Activated CD4-positive, alpha-beta T cell treated with anti-CD3 and anti-CD28 coated beads, Interleukin-2, amount 10 ng/mL, durations not matched to agents 24 days and 14 days (primary cell): ENCODE measurements at places on chromosomes 3 and 15. TPM values are rescaled to one million over a fixed set of nuclear protein-coding genes. Genes with fewer than 3 reads are reported as not detected.

The MME gene
- not detected in 2 replicates for total RNA-seq

DNA sequence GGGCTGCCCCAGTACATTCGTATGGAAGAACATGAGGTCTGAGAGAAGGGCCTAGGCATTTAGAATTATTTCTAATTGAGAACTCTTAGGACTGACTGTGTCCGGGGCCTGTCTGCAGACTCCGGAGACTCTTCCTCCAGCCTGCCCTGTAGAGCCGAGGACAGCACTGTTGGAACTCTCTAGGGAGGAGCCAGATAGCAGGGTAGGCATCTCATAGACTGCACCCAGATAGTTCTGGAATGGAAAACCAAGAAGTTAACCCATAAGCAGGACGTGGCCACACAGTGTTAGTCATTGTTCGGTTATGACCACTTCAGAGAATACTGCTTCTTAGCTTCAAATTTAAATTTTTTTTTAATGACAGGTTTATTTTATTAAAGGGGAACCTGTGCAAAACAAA is 59.5 kb downstream of the SNRK start:
- peak overlapping the region; percentile 90 for H3K27ac ChIP-seq
- H3K27me3 ChIP-seq, result no peaks in the 10 kb centered on the region
- peaks cover 84% of the 10 kb centered on the region for H3K36me3 ChIP-seq
- no peak for DNase-seq
- peaks cover 60% of the 10 kb centered on the region for H3K4me1 ChIP-seq
- H3K4me3 ChIP-seq, result peak overlapping the region; percentile 61

DNA sequence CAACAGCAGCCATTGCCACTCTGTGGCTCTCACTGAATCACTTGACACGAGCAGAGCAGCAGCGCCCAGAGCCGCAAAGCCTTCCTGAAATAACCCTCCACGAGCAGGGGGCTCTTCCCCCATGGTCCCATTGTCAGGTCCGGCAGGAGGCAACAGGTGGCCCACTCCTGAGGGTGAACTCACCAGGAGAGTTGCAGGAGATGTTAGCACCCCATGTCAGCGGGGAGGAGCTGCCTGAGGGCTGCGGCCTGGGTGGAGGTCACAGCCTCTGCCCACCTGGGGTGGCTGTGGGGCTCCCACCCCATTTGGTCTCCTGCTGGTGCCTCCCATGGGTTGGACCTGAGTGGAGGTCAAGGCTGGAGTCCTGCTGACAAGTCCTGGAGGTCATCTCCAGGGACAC is 12.3 kb upstream of the C3orf22 start:
- no peaks in the 10 kb centered on the region for H3K36me3 ChIP-seq
- H3K27me3 ChIP-seq, result peaks cover 2% of the 10 kb centered on the region
- peak; percentile 46 for DNase-seq
- no peak overlapping the region for H3K27ac ChIP-seq

The DIS3L gene
- 48.6 and 57.2 TPM in 2 replicates for total RNA-seq

GRCh38 chr3:33006571-33007286 is 55.3 kb downstream of the CCR4 start:
- peaks cover 35% of the 10 kb centered on the region for H3K4me1 ChIP-seq
- H3K27me3 ChIP-seq, result no peaks in the 10 kb centered on the region
- peaks cover 46% of the 10 kb centered on the region for H3K36me3 ChIP-seq
- H3K27ac ChIP-seq, result peak overlapping the region; percentile 85

- H3K4me3 ChIP-seq, result no peak overlapping the region
- no peaks in the 10 kb centered on the region for H3K36me3 ChIP-seq
- H3K27ac ChIP-seq, result no peak overlapping the region
- H3K27me3 ChIP-seq, result peaks cover 10% of the 10 kb centered on the region
- no peak for DNase-seq
Observed at GRCh38 chr3:156630773-156631093, 43.7 kb upstream of the TIPARP start.

DNA sequence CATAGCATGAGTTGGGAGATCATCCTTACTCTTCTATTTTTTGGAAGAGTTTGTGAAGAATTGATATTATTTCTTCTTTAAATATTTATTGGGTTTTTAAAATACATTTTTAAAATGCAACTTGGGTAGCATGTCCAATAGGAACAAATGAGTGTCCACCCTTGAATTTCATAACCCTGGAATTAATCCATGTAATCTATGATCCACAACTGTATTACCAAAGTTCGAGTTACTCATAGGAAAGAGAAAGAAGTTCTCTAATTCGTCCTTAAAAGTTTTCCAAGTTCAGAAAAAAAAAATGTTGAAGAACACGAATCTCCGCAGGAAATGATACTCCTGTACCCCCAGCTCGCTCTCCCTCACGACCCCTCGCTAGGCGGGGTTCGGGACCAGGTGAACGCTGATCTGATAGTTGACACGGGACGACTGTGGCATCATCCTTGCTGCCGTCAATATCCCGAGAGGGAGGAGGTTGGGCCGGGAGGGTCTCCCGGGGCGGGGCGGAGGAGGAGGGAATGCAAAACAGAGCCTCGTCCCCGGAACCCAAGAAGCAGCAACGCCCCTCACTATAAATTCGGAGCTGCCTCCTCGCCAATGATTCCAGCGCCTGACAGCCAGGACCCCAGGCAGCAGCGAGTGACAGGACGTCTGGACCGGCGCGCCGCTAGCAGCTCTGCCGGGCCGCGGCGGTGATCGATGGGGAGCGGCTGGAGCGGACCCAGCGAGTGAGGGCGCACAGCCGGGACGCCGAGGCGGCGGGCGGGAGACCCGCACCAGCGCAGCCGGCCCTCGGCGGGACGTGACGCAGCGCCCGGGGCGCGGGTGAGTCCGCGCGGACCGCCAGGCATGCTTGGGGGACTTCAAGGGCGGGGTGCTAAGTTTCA is at the start of gene AGTR1:
TSS of gene AGTR1 (plus strand) at position 598 of the 884 bp plus-strand sequence. CDS start 43,133 bp downstream, outside the sequence.
- no peaks in the 10 kb centered on the region for H3K4me1 ChIP-seq
- no peak for DNase-seq
- no peak within 1 kb of the TSS for H3K27ac ChIP-seq
- peaks cover 21% of the 10 kb centered on the region for H3K27me3 ChIP-seq
- H3K36me3 ChIP-seq, result no peaks in the 10 kb centered on the region

The MGLL gene
- total RNA-seq, result 2.3 and 3.6 TPM in 2 replicates

- no peaks in the 10 kb centered on the region for H3K27me3 ChIP-seq
- DNase-seq, result no peak
- no peaks in the 10 kb centered on the region for H3K4me1 ChIP-seq
- H3K27ac ChIP-seq, result no peak overlapping the region
Observed at GRCh38 chr3:169255511-169255910, 408.0 kb downstream of the MECOM start.

DNA sequence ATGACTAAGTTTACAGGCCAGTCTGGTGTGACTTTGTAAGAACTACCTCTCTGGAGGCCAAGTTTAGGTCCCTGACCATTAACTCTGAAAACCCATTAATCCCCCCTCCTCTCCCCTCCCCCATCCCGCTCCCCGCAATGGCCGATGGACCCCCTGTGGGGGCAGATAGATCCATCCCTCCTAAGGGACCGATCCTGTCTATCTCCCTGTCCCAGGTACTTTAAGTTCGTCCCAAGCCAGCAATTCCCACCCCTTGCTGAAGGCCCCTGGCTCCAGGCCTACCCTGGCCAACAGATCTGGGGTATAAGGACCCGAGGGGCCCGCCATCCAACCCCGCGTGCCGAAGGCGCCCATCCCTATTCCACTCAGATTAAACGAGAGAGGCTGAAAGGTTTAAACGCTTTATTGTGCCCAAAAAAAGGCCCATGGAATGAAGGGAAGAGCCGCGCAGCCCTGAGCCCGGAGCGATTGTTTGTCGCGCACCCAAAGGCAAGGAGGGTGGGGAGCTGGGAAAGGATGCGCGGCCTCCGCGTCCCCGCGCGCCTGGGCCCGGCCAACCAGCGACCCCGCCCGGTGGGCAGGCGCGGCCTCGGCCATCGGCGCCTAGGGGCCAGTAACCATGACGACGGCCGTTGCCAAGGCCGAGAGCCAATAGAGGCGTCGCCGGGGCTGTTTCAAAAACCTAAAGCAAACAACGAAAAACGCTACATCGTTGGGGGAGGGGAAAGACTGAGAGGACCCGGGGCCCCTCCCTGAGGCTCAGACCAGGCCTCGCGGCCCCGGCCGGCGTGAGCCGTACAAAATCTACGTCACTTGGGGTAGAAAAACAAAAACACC is 35.9 kb downstream of the HMCES start:
- DNase-seq, result peak; percentile 91
- H3K4me3 ChIP-seq, result peak overlapping the region; percentile 92
- no peaks in the 10 kb centered on the region for H3K27me3 ChIP-seq
- H3K4me1 ChIP-seq, result peaks cover 34% of the 10 kb centered on the region
- H3K27ac ChIP-seq, result peak overlapping the region; percentile 84
- no peaks in the 10 kb centered on the region for H3K36me3 ChIP-seq

GRCh38 chr15:47258521-47258920 is 458.8 kb upstream of the SEMA6D start:
- no peak overlapping the region for H3K4me3 ChIP-seq
- DNase-seq, result no peak
- H3K27me3 ChIP-seq, result no peaks in the 10 kb centered on the region
- no peaks in the 10 kb centered on the region for H3K36me3 ChIP-seq

DNA sequence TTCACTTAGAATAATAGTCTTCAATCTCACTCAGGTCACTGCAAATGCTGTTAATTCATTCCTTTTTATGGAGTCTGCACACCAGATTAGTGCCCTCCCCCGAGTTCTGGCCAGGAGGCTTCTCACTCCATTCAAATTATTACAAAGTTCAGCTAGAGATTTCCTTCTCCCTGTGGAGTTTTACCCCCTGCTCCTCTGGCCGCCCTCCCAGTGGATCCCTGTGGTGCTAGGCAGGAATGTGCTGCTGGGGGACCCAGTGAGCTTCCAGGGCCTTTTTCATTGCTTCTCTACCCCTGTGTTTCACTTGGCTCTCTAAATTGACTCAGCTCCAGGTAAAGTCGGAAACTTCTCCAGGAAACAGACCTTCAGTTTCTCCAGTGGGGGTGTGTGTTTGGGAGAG is 42.7 kb upstream of the CD200R1L start:
- H3K27ac ChIP-seq, result no peak overlapping the region
- H3K4me1 ChIP-seq, result no peaks in the 10 kb centered on the region
- H3K36me3 ChIP-seq, result no peaks in the 10 kb centered on the region
- peaks cover 2% of the 10 kb centered on the region for H3K27me3 ChIP-seq
- DNase-seq, result no peak

The IL20RB gene
- total RNA-seq, result 1.5 and 1.8 TPM in 2 replicates

DNA sequence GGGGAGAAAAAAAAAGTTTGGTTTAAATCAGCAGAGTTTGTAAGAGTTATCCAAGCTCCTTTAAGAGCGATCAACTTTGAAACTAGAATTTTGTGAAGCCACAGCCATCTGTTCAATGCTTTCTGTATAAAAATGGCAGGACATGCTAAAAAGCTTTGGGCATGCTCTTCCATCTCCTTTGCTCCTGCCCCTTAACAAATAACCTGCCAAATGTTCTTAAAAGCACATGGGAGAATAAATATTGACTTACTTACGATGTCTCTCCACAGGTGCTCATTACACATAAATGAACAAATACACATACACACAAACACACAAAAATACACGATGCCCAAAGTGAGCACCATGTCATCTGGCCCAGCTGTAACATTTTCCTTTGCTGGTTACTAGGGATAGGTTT is 211.8 kb upstream of the DPH6 start:
- no peak for DNase-seq
- H3K4me3 ChIP-seq, result no peak overlapping the region
- H3K27ac ChIP-seq, result no peak overlapping the region
- peaks cover 6% of the 10 kb centered on the region for H3K27me3 ChIP-seq
- H3K4me1 ChIP-seq, result no peaks in the 10 kb centered on the region

DNA sequence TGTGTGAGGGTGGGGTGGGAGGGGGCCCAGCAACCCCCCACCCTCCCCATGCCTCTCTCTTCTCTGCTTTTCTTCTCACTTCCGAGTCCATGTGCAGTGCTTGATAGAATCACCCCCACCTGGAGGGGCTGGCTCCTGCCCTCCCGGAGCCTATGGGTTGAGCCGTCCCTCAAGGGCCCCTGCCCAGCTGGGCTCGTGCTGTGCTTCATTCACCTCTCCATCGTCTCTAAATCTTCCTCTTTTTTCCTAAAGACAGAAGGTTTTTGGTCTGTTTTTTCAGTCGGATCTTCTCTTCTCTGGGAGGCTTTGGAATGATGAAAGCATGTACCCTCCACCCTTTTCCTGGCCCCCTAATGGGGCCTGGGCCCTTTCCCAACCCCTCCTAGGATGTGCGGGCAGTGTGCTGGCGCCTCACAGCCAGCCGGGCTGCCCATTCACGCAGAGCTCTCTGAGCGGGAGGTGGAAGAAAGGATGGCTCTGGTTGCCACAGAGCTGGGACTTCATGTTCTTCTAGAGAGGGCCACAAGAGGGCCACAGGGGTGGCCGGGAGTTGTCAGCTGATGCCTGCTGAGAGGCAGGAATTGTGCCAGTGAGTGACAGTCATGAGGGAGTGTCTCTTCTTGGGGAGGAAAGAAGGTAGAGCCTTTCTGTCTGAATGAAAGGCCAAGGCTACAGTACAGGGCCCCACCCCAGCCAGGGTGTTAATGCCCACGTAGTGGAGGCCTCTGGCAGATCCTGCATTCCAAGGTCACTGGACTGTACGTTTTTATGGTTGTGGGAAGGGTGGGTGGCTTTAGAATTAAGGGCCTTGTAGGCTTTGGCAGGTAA is 8.1 kb downstream of the FAM131A start:
- peak overlapping the region; percentile 51 for H3K27ac ChIP-seq
- H3K27me3 ChIP-seq, result no peaks in the 10 kb centered on the region
- peaks cover 6% of the 10 kb centered on the region for H3K36me3 ChIP-seq
- H3K4me1 ChIP-seq, result peaks cover 15% of the 10 kb centered on the region
- peak; percentile 64 for DNase-seq
